RWPE1 (cell line): ENCODE measurements at places on chromosomes 2 and 18.

- DNase-seq, result no peak
These were observed 256.3 kb downstream of the CCDC178 start for GRCh38 chr18:33184175-33184574.

- no peak for DNase-seq
These were observed 51.9 kb downstream of the DYSF start for GRCh38 chr2:71505086-71505769.

- no peak for DNase-seq
These were observed 8.0 kb downstream of the SIX3 start for GRCh38 chr2:44949329-44950151.

GRCh38 chr2:128612628-128613027 is 294.0 kb upstream of the HS6ST1 start:
- DNase-seq, result no peak

GRCh38 chr2:198499539-198499938 is 695.1 kb downstream of the PLCL1 start:
- no peak for DNase-seq

DNA sequence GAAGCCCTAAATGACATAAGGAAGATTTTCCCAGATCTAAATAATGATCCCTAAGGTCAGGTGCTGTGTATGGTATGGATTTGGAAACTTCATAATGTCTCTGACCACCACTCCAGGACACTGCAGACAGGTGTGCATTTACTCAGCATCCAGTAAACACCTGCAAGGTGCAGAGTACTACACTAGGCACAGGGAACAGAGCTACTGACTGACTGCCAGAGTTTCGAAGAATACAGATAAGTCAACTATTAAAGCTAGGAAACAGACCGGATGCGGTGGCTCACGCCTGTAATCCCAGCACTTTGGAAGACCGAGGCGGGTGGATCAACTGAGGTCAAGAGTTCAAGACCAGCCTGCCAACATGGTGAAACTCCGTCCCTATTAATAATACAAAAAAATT is 65.0 kb downstream of the ATP8B1 start:
- no peak for DNase-seq

DNA sequence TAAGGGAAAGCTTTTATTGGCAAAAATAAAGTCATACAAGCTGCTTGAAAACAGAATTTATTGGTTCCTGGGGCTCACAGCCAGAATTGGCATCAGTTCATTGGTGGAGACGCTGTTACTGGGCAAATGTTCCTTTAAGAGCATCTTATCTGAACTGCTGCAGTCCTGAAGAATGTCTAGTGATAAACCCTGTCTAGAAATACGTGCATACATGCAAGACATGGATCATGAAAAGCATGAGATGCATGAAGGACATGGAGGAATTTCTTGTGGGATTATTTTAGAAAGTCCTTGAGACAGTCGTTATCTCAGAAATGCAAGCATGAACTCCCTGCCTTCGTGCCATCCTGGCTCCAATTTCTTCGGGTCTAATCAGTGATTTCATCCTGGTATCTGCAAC is 32.5 kb upstream of the FHOD3 start:
- no peak for DNase-seq

- DNase-seq, result no peak
These were observed 210.1 kb downstream of the NDUFA10 start for GRCh38 chr2:239814861-239815601.

DNA sequence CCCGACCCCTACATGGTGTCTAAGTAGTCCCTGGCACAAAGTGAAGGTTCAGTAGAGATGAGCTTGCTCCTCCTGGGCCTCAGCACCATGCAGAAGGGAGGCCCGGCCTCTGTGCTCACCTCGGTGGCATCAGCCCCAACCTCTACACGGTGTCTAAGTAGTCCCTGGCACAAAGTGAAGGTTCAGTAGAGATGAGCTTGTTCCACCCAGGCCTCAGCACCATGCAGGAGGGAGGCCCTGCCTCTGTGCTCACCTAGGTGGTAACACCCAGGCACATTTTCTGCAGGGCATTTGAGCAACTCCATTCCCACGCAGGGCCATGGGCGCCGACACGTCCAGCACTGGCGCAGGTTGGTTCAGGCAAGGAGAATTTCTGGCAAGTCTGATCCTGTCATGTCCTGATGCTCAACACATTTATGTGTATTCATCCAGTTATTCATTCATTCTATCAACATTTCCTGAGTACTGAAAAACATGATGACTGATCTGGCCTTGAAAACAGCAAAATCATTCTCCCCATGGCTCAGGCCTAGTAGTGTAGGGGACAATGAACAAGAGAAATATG is 408.2 kb upstream of the MYT1L start:
- peak; percentile 58 for DNase-seq

- no peak for DNase-seq
These were observed 176.2 kb upstream of the EPAS1 start for GRCh38 chr2:46120792-46121555.

GRCh38 chr2:24515831-24516230 is 24.8 kb downstream of the NCOA1 start:
- DNase-seq, result no peak

DNA sequence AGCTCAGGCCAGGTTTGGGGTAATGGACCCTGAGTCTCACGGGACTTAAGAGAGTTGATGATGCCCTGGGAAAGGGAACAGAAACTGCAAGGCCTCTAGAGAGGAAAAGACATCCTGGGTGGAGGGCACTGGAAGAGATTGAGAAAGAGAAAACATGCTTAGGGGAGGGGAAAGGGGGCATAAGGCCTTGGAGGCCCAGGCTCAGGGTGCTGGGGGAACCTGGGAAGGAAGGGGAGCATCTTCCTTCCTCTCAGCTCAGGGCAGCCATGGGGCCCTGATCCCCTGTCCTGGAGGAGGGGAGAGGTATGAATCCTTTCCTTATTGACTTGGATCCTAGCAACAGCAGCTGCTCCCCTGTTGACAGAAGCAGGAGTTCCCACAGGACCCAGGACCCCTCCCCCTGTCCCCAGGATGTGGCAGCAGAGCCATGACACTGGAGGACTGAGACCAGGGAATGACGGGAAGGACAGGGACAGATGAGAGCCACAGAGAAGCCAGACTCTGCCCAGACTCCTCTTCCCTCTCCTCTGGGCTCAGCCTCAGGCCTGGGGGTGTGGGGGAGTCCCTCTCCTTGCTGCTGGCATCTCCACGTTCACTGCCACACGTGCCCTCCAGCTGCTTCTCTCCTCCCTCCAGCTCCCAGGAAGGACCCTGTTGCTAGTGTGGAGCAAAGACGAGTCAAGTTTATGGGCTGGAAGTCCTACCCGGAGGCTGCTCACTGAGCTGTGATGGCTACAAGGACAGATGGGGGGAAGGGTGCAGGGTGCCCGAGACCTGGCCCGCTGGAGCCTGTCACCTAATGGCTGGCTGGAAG is 815 bp downstream of the GPBAR1 start:
- no peak for DNase-seq

GRCh38 chr2:239496700-239497099 is 95.9 kb upstream of the HDAC4 start:
- DNase-seq, result peak; percentile 22

GRCh38 chr18:48940854-48941611 is 9.7 kb downstream of the SMAD7 start:
- DNase-seq, result no peak

GRCh38 chr2:227310756-227311110 is 14.3 kb upstream of the MFF start:
- DNase-seq, result peak; percentile 53

- DNase-seq, result peak; percentile 23
These were observed 40.3 kb downstream of the KCNS3 start for GRCh38 chr2:17918789-17919188.

DNA sequence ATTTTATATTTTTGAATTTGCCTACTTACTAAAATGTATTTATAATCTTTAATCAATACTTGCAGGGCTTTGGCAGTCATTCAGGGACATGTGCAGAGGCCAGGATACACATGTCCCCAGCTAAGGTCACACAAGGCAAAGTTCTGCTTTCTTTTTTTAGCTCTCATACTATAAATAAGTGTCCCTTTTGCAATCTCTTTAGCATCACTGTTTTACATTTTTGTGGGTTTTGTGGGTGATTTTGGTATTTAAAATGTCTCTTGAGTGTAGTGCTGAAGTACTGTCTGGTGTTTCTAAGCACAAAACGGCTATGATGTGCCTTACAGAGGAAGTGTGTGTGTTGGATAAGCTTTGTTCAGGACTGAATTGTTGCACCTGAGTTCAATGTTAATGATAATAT is 309.0 kb upstream of the GULP1 start:
- DNase-seq, result no peak

DNA sequence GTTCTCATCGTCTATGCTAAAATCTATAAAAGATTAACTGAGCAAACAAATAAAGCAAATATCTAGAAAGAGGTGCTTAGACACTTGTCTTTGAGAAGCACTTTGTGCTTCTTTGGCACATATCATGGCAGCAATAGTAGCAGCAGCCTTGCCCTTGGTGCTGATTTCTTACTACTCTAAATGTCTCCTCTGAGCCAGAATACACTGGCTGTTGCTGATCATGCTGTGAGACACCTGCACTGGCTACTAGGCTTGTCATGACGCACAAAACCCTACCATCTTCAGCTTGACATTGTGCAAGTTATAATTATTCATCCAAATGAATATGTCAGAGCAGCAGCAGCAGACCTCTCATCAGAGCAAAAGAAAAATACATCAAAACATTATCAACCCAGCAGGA is 46.7 kb downstream of the FANCL start:
- no peak for DNase-seq

GRCh38 chr2:220165401-220165800 is 538.0 kb downstream of the SLC4A3 start:
- DNase-seq, result no peak

- DNase-seq, result no peak
These were observed 56.1 kb downstream of the SLC35F5 start for GRCh38 chr2:113700186-113700841.

GRCh38 chr18:35193316-35193715 is 47.5 kb upstream of the ZNF397 start:
- no peak for DNase-seq
